ENCODE measurements at places on chromosomes 11 and 22.

DNA sequence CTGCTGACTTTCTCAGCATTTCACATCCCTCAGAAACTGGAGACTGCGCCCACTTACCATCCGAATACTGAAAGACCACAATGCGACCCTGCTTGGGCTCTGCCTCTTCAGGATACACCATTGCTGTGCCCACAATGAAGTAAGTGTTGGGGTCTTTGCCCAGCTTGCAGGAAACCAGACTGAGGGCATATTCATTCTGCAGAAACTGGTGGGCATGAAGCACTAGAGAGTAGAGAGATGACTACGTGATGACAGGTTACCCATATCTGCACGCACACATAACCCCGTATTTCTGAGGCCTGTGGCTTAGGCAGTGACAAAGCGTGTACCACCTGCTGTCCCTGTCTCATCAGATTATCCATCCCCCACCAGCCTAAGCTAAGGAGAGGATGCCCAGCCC lies 14.6 kb upstream of the VWCE start:
- DNase-seq: no peak

GRCh38 chr11:118633319-118633690 lies 25.9 kb downstream of the PHLDB1 start:
- no peak for DNase-seq

DNA sequence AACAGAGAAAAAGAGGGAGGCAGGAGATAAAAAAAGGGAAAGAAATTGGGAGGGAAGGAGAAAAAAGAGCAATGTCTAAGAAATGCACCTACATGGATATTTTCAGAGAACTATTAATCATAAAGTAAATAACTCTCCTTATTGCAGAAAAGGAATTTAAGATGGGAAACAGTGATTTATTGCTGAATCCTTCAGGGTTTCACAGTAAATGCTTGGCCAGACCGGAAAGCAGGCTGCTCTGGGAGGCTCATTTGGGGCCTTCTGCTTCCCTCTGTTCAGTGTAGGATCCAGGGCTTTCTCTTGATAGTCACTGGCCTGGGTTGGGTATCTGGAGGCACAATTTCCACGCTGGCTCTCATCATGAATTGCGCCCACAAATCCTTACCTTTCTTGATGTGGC lies 324.3 kb upstream of the SORL1-AS1 start:
- DNase-seq: no peak

DNA sequence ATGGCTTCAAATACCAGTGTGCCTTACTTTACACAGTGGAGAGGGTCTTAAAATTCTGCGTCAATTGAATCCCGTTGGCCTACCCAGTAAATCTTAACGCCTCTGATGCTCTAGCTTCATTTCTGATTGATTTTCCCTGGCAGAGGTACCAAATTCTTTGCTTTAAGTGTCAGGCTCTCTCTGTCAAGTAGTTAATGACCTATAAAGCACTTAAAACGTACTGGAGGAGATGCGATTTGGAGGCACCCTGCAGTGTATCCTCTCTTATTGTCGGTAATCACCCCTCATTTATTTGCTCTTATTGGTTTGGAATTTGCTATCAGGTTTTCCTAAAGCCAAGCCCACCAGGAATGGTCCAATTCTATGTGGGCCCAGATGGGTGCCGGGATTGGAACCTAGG lies 59.2 kb downstream of the NFAM1 start:
- no peak for DNase-seq

DNA sequence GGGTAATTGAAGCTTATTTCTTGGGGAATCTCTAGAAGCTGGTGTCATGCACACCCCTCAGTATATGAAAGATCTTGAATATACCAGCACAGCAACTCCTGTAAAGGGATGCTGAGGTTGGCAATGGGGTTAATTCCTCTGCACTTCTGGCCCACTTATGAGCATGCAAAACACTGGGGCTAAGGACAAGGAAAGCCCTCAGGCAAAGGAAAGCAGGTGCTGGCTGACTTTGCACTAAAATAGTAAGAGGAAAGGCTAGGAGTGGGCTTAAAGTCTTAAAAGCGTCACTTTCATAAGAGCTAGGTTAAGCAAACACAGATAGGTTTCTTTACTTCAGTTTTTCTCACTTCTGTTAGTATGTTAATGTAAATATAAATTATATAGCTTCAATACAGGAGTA lies 572.6 kb upstream of the LUZP2 start:
- DNase-seq: peak; percentile 57

DNA sequence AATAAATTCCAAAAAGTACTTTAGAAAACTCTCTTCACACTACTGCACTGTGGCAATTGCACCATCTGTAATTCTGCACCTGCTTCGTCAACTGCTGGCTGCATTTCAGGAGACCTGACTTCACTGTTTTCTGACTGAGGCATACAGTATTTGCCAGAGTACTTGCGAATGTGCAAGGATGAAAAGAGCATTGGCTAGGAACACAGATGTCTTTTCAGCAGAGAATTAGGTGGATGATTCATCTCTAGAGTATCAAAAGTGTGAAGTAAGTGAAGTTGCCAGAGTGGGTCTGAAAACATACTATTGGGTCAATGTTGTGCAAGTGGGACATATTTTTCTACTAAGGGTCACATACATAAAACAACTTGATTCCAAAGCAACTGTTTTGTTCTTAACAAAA lies 427.5 kb upstream of the CCDC90B start:
- DNase-seq: no peak

DNA sequence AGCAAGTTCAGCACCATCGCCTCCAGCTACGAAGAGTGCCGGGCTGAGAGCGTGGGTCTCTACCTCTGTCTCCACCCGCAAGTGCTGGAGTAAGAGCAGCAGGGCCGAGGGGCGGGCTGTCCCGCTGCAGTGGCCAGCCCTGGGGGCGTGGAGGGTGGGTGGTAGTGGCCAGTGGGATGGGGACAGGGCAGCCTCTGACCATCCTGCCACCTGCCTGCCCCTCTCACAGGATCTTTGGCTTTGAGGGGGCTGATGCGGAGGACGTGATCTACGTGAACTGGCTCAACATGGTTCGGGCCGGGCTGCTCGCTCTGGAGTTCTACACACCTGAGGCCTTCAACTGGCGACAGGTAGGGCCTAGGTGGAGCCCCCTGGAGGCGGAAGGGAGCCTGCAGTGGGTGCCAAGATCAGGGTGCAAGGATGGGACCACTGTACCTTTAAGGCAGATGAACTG lies 15.0 kb upstream of the BBS1 start:
- DNase-seq: no peak

DNA sequence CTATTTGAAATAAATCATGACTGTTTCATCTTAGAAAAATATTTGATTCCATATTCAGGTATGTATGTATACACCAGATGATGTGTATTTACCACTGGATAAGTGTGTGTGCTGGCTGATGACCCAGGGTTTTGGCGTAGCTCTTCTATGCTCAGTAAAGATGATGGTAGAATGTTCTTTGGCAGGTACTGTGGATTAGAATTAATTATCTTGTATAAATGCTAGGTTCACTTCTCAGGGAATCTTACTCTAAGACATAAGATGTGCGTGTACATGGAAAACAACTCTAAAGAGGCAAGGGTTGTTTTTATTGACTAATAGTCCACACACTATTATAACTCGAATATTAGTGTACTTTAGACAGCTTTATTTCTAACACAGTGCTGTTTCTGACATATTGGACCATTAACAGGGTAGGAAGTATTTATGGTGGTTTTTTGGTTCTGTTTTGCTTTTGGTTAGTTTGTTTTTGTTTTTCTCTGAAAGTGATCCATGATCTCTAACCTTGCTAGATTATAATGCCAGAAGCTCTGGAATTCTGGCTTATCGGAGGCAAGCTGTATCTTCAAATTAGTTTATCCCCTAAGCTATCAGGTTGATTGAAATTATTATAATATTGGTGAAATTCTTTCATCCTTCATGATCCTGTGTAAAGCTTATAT lies 1.0 kb upstream of the HBG1 start:
- no peak for DNase-seq

DNA sequence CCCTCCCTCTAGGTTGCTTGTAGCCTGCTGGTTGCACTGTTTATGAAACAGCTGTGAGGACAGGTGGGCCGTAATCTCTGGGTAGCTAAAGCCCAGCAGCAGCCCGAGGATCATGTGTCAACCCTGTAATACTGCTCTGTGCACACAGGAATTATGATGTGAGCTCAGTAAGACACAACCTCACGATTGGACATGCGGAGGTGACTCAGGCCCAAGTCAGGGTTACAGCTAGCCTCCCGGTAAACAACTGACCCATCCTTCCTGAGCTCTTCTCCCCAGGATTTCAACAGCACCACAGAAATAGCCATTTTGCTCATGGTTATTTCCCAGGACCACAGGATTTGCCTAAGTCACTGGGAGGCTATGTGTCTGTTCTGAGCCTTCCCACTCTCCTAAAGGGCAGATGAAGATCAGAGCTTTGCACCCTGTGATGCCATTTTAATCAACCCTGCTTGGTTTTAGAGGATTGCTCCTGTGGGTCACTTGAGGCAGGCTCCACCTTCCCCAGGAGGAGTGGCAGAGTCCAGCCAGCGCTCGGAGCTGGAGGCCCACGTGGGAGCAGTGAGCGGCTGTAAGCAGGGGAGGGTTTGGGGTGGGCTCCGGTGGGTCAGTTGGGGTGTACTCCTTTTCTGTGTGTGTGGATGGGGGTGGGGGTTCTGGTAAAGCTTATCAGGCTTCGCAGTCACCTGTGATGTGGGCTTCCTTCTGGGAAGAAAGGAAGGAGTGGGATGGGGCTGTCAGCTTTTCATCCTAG lies at the start of gene AMPD3:
Gene AMPD3, plus strand, starts transcription at position 387 of the 754 bp plus-strand sequence. CDS start 6,256 bp downstream, outside the sequence.
- peak; percentile 56 for DNase-seq

DNA sequence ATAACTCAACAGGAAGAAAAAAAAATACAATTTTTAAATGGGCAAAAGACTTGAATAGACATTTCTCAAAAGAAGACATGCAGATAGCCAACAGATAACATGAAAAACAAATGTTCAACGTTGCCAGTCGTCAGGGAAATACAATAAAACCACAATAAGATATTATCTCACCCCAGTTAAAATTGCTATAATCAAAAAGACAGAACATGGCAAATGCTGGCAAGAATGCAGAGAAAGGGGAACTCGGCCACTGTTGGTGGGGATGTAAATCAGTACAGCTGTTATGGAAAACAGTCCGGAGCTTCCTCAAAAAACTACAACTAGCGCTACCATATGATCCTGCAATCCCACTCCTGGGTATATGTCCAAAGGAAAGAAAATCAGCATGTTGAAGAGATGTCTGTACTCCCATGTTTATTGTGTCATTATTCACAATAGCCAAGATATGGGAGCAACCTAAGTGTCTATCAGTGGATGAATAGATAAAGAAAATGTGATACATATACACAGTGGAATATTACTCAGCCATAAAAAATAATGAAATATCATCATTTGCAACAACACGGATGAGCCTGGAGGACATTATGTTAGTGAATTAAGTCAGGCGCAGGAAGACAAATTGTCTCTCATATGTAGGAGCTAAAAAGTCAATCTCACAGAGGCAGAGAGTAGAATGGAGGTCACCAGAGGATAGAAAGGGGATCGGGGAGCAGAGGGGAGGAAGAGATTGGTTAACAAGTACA lies 12.2 kb upstream of the CYTH4 start:
- no peak for DNase-seq

GRCh38 chr11:110152199-110152598 lies 59.0 kb downstream of the ZC3H12C start:
- DNase-seq: no peak

GRCh38 chr11:106091480-106092123 lies 14.1 kb downstream of the AASDHPPT start:
- DNase-seq: no peak

DNA sequence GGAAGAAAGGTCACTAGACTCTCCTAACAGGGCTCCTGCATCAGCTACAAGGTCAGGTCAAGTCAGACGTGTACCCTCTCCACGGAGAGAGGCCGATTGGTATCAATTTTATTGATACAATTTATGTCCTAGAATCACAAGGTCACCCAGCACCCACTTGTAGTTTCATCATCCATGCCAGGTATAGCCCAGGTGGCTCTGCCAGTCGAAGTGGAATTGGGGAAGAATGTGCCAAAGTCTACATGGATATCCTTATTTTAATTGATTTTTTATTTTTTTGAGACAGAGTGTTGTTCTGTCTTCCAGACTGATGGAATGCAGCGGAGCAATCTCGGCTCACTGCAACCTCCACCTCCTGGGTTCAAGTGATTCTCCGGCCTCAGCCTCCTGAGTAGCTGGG lies 334.1 kb downstream of the SHANK2 start:
- no peak for DNase-seq

- no peak for DNase-seq
These were observed 592.2 kb upstream of the CADM1 start for GRCh38 chr11:116096272-116096995.

GRCh38 chr11:17743808-17744119 lies 9.2 kb downstream of the KCNC1 start:
- peak; percentile 83 for DNase-seq

DNA sequence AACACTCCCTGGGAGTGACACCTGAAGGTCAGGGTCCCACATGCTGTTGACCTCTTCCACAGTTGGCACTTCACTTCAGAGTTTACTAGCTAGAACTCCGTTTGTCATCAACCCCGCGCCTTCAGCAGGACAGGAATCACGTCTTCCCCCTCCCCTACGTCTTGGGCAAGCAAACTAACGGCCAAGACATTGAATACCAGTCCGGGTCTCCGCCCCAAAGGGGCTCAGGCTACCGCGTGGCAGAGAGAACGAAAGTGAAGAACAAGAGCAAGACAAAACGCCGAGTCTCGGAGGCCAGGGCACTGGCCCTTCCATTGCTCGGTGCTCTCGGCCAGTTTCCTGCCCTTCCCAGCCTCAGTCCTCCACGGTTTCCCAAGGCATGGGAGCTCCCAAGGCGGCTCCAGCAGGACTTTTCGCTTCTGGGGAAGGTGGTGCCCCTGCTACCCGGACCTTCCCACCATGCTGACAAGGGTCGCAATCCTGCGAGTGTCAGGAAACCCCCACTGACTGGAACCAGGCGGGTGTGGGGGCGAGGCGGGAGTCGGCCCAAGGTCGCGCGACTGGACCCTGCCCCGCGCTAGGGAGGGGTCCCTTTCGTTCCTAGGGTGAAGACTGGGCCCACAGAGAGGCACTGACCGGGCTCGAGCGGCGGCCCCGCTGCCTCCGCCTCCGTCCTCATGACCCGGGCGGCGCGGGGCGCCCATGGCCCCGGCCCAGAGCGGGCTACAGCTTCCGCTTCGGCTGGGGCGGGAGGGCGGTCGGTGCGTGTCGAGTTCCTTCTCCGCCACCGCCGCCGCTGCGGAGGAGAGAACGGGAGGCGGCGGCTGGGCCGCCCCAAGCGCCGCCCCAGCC lies at the start of gene GUCD1:
Gene GUCD1, minus strand, starts transcription at position 826 of the 852 bp plus-strand sequence. Its CDS starts 147 bp downstream, at position 679.
- peak; percentile 59 for DNase-seq

Data from islet precursor cell (in vitro differentiated cells).